ENCODE measurements at places on chromosomes 7 and 10.

DNA sequence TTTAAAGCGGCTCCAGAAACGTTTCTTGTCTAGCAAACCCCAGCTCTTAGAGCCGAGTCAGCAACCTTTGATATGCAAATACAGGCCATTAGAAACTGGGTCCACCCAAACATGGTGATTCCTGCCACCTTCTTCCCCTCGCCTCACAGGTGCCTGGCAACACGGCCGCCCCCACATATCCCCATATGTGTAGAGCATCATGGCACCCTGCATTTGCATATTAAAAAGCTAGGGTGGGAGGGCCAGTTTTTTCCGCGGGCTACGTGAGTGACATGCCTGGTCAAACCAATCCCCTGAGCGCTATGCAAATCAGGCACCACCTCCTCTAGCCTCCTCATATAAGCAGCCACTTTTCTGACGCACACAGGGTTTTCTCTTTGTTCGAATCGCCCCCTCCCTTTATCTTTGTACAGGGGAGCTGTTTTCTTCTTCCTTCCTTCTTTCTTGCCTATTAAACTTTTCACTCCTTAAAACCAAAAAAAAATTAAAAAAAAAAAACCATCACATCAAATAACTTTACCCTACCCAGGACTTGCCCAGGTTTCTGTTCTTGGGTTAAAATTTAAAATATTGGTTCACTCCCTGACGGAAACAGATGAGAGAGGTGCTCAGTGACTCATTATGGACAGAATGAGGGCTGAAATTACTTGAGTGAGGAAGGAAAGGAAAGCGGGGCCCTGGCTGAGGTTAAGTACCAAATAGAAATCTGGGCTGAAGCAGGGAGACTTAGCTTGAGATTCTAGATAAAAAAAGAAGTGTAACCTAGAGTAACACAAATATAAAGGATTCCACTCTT lies 59.8 kb downstream of the COA1 start:
- no peak for DNase-seq

DNA sequence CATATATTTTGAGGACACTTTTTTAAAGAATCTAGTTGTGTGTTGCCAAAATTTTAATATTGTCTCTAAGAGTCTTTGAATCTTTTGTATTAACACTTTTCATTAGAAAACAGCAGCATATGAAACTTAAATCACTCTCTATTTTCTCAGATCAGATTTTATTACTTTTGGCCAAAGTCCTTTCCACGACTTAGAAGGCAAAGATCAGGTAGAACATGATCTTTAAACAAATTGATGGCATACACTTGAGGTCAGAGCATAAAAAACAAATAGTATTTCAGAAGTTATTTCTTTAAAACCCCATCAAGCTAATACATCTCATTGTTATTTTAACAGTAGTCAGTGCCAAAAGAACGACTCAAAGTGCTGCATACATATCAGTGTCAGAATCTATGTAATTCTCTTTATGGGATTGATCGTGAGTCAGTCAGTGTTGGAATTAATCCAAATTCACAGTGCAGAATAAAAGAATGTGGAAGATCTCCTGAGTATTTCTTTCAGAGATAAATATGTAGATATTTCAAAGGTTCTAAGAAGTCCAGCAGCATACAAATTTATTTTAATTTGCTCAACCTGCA lies 9.6 kb upstream of the AGMO start:
- DNase-seq: no peak

- no peak for DNase-seq
These were observed 376.3 kb downstream of the INHBA start for GRCh38 chr7:41326616-41327015.

- DNase-seq: no peak
These were observed 17.3 kb upstream of the ARL4A start for GRCh38 chr7:12670000-12670729.

DNA sequence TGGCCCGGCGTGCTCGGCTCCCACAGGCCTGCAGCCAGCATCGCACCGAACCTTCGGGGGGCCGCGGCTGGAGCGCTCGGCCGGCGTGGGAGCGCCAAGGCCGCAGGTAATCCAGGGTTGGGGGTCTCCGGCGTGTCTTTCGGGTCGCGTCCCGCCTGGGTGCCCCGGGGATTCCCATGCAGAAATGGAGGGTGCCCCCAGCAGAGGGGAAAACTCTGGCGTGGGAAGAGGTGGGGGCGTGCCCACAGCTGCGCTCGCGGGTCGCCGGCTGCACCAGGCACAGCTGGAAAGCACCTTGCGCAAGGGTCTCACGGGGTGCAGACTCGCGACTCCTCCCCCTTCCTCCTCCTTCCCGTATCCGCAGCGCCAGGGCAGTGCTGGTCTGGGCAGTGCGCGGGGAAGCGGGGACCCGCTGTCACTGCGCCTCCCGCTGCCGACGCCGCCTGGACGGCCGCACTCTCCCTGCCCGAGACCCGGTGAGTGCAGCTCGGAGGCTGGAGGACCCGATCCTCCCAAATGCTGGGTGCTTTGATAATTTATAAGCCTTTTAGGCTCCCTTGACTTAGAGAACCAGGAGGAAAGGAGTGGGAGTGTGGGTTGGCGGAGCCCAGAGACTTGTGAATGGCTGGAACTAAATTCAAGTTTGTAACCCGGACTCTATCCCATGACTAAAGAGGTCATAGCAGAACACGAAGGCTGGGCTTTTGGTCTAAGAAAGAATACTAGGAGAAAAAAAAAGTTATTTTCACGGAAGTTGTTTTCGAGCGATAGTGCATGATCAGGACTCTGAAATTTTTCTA lies 489 bp downstream of the MAP3K8 start:
- DNase-seq: peak; percentile 86

GRCh38 chr7:14900051-14900450 lies 2.5 kb downstream of the DGKB start:
- no peak for DNase-seq

GRCh38 chr7:16421333-16422102 lies at the start of gene CRPPA:
TSS of gene CRPPA (minus strand) at chr7:16421538. CDS start at chr7:16421322, 216 bp downstream.
- peak; percentile 84 for DNase-seq

GRCh38 chr10:25493122-25493893 lies 318.5 kb downstream of the GPR158 start:
- peak; percentile 92 for DNase-seq

DNA sequence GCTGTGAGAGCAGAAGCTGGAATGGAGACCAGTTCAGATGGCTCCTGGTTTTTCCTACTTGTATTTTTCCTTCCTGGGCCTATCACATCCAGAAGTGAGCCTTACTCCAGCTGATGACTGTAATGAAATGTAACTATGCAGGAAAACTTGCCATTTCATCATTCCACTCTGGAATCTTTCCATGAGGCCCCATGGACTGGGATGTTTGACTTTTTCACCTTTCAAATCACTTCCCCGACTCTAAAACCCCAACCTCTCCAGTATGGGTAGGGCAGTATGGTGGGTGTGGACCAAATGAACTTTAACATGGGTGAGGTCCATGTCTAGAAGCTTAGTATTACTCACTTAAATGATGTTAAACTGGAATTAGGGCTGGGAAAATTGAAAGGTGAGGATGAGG lies 40.3 kb upstream of the DLD start:
- no peak for DNase-seq

DNA sequence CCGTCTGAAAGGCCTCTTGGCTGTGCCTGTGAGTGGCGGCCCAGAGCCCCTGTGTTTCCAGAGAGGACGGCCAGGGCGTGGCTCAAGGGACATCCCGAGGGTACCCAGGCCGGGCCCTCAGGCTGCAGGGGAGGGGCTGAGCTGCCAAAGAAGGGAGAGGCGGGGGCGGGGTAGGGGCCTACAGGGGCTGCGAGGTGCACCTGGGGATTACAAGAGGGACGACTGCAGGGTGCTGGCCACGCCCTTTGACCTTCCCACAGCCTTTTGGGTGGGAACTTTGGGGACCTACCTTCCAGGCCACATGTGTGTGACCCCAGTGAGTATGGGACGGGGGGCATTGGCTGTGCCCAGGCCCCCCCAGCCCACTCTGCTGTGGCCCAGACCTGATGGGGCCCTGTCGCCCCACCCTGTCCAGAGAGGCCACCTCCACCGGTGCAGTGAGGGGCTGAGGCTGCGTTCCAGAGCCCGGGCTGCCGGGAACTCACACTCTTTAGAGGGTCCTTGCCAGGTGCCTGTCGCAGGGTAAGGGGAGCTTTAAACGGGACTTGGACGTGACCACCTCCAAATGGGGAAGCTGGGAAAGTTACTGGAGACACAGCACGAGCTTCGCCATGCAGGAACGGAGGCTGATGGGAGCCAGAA lies 19.0 kb upstream of the NKX6-2 start:
- DNase-seq: no peak

- DNase-seq: no peak
These were observed 464.2 kb downstream of the PLXNA4 start for GRCh38 chr7:132112106-132112505.

GRCh38 chr10:79488336-79488735 lies 24.0 kb upstream of the EIF5AL1 start:
- peak; percentile 96 for DNase-seq

GRCh38 chr10:117075064-117075463 lies 63.0 kb downstream of the VAX1 start:
- DNase-seq: no peak

- DNase-seq: no peak
These were observed 48.3 kb downstream of the ANKIB1 start for GRCh38 chr7:92293896-92294590.

GRCh38 chr10:65548001-65548400 lies 1377.8 kb upstream of the LRRTM3 start:
- DNase-seq: no peak
